NCI-H2081 treated with DMSO at 0.1 percent for 48 hours (cell line): ENCODE measurements at places on chromosomes 7 and 10.
A peak's percentile ranks its signal among the peaks of the same experiment; 100 is the strongest.

GRCh38 chr7:128408709-128409595 is 830 bp downstream of the IMPDH1 start:
- no peak for DNase-seq

DNA sequence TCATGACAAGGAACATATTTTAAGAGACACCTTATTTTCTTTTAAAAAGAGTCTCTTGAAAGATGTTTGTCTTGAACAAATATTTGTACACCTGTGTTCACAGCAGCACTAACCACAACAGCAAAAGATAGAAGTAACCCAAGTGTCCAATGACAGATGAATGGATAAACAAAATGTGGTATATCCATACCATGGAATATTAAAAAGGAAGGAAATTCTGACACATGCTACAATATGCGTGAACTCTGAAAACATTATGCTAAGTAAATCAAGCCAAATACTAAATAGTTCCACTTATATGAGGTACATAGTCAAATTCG is 17.8 kb downstream of the SGMS1 start:
- no peak for DNase-seq

DNA sequence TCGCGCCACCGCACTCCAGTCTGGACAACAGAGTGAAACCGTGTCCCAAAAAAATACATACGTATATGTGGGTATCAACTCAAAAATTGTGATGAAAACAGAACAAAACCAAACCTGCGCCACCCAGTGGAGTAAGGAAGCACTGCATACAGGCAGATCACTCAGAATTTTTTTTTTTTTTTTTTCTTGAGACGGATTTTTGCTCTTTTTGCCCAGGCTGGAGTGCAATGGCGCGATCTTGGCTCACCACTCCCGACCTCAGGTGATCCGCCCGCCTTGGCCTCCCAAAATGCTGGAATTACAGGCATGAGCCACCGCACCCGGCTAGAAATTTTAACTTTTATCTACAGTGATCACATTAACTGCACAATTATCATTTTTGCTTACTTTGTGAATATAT is 9.1 kb upstream of the TMEM236 start:
- DNase-seq = no peak

- no peak for DNase-seq
These were observed 352 bp upstream of the ZNF485 start for GRCh38 chr10:43605850-43606322.

DNA sequence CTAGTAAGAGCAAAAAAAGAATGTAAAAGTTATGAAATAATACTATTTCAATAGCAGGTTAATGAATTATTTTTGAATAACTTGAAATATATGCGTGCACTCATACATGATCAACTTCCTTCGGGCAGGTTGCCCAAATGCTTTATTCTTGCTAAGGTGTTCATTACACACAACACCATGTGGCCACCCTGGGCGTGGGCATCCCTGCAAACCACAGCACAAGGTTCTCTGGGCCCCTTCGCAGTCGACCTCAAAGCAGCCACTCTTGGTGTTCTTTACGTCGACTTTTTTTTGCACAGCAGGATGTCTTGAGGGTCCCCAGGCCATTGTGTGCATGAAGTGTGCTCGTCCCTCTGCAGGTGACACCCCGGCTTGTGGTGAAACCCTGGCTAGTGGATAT is 300.7 kb upstream of the PITRM1 start:
- no peak for DNase-seq

DNA sequence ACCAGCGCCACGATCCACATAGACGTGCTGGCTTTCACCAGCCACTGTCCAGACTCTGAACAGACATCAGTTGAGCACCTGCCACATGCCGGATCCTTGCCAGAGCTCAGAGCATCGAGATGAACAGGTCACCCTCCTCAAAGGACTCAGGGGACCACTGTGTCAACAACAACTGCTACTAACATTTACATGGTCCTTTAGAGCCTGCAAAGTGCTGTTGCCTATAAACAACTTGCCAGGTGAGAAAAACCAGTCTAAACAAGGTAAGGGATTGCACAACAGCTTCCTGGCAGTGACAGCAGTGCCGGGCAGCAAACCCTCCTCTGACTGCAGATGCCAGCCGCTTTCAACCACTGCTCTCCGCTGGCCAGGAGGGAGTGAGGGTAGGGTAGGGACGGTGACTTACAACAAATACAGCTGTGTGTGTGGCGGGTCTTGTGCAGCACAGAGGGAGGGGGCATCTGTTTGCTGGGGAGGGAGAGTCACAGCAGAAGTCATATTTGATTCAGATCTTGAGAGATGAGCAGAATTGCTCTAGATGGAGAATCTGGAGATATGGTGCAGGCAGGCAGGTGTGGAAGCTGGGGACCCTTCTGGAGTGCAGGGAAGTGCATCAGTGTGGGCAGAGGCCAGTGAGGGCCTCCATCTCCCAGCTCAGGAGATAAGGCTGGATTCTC is 32.8 kb upstream of the RHEB start:
- DNase-seq = peak; percentile 22

DNA sequence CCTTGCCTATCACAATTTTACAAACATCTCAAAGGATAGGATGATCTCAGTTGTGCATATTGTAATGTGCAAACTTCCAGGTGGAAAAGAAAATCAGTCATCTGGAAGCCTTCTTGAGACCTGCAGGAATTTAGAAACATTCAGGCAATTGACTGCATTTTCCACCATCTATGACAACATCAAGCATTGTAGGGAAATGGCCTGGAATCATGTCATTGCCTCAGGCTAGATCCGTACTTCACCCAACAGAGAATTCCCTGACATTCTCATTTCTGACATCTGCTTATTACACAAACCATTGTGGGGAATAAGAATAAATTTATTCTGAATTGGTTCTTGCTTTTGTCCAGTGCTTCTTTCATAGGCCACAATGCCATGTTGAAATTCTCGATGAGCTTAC is 124.9 kb upstream of the NPVF start:
- no peak for DNase-seq

DNA sequence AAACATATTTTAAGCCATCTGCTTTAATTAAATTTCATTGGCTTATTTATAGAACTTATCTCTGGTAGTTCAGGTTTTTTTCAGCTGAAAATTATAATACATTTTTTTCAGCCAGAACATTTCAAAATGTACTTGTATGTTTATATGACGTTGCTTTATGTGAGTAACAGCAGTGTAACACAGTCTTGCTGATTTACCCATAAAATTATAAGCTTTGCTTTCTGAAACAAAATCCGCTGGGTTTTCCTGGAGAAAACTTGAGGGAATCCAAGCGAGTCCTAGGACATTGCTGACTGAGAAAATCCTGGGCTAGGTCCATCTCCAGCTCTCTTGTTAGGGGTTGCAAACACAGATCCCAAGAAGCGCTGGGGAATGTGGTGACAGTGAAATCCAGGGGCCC is 112.2 kb upstream of the GATA3 start:
- no peak for DNase-seq

DNA sequence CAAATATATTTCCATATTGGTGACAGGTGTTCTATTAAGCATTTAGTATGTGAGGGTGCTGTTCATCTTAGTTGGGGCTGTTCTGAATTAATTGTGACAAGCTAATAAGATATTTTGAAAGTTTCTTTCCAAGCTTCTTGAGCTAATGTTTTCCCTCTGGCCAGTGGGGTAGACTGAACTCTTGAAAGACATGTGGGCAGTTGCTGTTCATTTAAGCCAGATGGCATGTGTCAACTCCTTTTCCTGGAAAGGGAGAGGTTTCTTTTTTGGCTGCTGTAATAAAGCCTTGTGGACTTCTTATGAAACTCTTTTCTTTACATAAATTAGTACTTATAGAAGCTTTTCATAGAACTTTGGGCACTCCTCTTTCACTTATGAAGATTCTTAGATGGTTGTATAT is 21.7 kb downstream of the RAB18 start:
- no peak for DNase-seq

- DNase-seq = no peak
These were observed 67.5 kb downstream of the PWWP2B start for GRCh38 chr10:132464256-132465192.

DNA sequence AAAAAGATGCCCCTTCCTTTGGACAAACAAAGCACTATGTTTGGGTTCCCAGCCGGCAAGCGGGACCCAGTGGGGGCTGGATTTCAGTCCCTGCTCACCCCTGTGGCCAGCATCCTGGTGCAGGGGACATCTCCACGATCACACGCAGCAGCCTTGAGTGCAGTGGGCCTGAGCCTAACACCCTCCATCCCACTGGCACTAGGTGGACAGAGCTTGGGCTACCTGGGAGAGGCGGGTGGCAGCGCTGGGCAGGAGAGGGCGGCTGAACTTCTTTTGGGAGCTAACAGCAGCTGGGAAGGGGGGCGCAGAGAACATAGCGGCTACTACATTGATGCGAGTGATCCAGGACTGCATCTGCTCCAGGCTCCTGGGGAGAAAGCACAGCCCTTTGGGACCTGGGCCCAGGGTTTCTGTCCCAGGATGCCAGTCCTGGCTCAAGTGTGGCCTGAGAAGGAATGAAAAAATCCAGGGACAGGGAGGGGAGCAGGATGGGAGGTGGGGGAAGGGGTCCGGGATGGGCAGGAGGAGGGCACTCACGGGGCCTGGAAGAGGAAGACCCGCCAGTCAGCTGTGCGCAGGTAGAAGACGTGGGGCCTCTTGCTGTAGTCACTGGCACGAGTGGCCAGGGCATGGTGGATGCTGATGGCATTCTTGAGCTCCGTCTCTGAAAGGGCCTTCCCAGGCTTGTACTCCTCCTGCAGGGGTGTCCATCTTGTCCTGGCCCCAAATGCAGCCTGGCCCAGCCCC is 9.0 kb downstream of the NFKB2 start:
- no peak for DNase-seq

DNA sequence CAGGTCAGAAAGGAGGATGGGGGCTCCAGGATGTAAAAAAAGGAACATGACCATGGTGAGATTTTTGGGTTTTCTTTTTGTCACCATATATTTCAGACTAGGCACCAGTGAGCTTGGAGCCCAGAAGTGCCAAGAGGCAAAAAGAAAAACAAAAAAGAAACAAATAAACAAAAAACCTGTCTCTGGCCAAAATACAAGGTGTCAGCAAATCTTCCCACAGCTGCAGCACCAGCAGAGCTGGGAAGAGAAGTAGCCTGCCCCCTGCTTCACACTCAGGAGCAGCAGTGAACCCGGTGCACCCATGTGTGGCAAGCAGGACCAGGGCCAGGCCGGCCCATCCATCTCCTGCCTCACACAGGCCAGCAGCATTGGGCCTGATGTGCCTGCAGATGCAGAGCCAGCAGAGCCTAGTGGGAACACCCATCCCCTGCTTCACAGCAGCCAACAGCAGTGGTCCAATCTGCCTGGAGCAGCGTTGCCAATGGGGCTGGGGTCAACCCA is 34.7 kb upstream of the C10orf71 start:
- no peak for DNase-seq

GRCh38 chr10:78130966-78131710 is 97.5 kb downstream of the RPS24 start:
- DNase-seq = no peak

DNA sequence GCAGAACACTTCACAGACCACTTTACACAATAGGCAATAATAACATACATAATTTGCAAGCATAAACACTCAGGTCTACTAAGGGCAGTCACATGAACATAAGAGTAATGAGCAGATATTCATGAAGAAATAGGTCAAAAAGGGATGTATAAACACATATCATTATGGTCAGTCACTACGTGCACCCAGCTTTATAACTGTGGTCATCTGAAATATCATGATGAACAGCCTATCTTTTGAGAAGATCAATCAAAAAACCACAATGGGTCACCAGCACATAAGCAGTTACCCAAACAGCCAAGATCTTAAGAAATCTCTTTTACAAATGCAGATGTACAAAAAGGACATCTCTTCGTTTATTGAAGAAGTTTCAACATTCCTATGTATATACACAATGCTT is 35.5 kb upstream of the DRGX start:
- DNase-seq = no peak

DNA sequence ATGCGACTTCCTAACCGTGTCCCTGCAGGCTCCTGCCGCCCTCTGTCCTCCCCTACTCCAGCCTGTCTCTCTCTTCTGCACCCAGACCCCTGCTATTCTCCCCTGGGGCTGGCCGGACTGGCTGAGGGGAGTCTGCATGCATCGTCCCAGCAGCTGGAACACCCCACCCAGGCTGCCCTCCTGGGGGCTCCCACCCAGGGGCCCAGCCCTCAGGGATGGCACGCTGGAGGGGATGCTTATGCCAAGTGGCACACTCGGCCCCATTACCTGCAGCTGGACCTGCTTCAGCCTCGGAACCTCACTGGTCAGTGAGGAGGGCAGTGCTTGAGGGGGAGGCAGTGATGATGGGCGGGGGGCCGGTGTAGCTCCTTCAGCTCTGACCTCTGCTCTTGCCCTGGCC is 21.7 kb upstream of the ZNF467 start:
- no peak for DNase-seq

- no peak for DNase-seq
These were observed 78.2 kb downstream of the MGMT start for GRCh38 chr10:129545261-129545660.

DNA sequence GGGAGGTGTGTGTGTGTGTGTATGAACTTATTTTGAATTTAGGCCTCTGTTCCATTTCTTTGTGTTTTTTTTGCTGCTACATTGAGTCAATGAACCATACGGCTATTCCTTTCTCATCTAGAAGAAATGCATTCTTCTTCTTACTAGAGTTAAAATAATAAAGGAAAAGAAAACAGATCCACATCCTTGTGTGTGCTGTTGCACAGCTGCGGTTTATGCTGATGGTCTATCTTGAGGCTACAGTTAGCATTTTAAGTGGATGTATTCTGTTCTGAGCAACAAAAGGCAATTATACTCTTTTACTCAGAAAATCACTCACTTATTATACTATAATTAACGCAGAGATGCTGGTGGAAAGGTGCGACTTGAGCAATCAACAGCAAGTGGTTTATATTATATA is 615.0 kb upstream of the MBL2 start:
- DNase-seq = no peak

DNA sequence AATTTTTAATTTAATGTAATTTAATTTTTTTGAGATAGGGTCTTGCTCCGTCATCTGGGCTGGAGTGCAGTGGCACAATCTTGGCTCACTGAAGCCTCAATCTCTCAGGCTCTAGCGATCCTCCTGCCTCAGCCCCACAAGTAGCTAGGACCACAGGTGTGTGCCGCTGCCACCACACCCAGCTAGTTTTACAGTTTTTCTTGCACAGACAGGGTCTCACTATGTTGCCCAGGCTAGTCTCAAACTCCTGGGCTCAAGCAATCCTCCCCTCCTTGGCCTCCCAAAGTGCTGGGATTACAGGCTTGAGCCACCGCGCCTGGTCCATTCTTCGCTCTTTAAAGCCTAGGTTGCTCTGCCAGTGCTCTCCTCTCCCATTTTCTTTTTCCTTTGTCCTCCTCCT is 12.9 kb downstream of the CALML3 start:
- DNase-seq = no peak

DNA sequence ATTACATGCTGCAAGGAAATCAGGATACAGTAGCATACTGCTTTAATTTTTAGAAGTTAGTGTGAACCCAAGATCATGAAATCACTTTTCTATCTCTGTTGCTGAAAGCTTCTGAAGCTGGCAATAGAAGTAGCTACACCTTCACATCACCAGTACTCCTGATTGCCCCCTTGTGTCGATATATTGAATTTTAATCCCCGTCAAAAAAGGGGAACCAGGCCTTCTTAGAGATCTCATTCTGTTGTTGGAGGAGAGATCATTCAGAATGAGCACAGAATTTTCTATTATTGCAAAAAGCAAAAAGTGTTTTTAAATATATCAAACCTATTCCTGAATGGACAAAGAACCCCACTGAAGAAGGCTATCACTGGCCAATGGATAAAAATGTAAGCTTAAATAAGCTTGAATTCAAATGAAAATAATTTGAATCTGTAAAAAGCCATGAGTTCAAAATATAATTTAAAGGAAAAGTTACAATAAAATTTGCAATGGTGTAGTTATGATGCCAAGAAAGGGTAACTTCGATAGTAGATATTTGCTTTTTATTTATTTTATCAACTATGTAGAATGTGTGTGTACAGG is 39.7 kb upstream of the TEX47 start:
- peak; percentile 42 for DNase-seq

GRCh38 chr10:536371-536925 is 153.0 kb downstream of the DIP2C start:
- DNase-seq = no peak
